Activated T-helper 1 cell treated with anti-CD3 and anti-CD28 coated beads, Interleukin-2, amount 50 U/mL, for 16 hours (primary cell): ENCODE measurements at places on chromosomes 5 and 9.

- no peak for DNase-seq
Observed at GRCh38 chr9:132591751-132592314, 9.4 kb downstream of the BARHL1 start.

GRCh38 chr9:36063804-36064447 lies 27.2 kb downstream of the RECK start:
- DNase-seq, result no peak

DNA sequence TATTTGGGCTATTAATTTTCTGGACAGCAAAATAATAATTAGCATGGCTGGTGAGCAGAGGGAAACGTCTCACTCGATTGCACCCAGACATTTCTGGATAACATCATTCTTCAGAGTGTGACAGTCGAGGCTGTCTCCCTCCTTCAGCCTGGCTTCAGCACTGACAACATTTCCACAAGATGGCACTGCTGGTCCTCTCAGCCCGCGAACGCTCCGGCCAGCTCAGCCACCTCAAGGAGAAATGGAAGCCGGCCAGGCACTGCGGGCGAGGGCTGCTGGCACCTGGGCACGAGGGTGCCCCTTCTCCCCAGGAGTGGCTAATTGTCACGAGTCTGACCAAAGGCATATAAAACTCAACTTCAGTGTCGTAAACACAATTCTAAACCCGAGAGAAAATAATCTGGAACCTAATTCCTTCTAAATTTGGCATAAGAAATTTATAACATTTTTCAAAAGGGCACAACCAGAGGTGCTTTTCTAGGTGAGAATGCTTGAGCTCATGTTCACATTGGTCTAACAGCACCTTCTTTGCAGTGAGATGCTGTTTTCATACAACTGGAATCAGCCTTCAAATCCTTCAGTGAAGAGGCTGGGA lies 65.9 kb downstream of the DAP start:
- no peak for DNase-seq

GRCh38 chr5:14295610-14296009 lies 152.5 kb downstream of the TRIO start:
- DNase-seq, result no peak

GRCh38 chr9:18463991-18464390 lies 10.0 kb upstream of the ADAMTSL1 start:
- DNase-seq, result no peak

- DNase-seq, result no peak
Observed at GRCh38 chr9:107929443-107929842, 439.9 kb upstream of the KLF4 start.
